ENCODE measurements at places on chromosomes 3 and 15.
A peak's percentile ranks its signal among the peaks of the same experiment; 100 is the strongest.

- no peak for DNase-seq
Observed at GRCh38 chr15:39828374-39828931, 45.8 kb upstream of the FSIP1 start.

- DNase-seq, result no peak
Observed at GRCh38 chr3:87822563-87822962, 236.2 kb downstream of the CGGBP1 start.

- no peak for DNase-seq
Observed at GRCh38 chr15:85010071-85010385, 28.4 kb downstream of the PDE8A start.

DNA sequence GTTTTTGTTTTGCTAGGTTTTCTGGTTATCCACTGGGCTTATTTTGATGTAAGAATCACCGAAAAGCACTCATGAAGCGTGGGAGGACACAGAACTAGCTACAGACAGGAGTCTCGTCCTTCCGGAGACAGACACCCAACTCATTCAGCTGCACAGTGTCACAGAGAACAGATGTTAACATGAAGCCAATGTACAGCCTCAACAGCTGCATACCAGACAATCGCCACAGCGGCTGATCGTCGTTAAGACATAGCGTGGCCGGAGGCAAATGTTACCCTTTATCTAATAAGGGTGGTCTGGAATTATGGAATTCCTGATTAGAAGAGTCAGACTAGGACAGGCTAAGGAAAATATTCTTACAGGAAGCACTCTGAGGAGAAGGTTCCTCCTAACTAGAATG, 1.1 kb upstream of the PYGO1 start:
- DNase-seq, result no peak

- peak; percentile 6 for DNase-seq
Observed at GRCh38 chr3:138222131-138222941, 35.2 kb downstream of the ARMC8 start.

DNA sequence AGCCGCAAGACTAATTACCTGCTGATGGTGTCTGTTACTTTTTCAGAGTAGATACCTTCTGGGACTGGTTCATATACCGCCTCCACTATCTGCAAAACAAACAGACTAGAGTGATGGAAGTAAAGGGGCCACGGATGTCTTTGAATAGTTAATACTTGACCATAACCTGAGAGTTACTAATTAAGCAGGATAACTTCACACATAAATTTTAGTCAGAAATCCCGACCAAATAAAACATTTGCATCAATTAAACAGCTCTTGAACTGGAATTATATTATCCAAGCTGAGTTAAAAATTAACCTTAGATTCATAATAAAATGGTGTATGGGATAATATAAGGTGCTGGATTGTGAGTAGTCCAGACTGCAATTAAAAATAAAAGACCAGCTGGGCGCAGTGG, 167.7 kb downstream of the NEK10 start:
- DNase-seq, result no peak

- no peak for DNase-seq
Observed at GRCh38 chr15:70478251-70478990, 284.9 kb downstream of the UACA start.

GRCh38 chr3:114101101-114101500, 44.6 kb downstream of the QTRT2 start:
- DNase-seq, result no peak

DNA sequence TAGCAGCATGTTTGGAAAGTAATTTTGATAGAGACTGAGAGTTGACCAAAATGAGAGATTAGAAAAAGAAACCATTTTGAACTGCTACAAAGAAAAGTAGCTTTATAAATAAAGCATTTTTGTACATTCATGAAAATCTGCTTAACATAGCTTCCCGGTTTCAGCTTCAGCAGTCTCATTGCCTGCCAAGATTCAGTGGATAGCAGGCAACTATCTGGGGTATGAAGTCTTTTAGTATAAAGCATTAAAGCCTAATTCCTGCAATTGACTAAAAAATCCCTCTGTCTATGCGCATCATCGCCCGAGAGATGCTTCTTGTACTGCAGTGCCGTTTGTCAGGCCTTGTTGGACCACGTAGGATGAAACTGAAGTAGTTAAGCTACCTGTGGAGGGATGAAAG, 588.4 kb downstream of the NAALADL2 start:
- DNase-seq, result no peak

- DNase-seq, result no peak
Observed at GRCh38 chr3:25015599-25015998, 412.5 kb upstream of the RARB start.

- DNase-seq, result no peak
Observed at GRCh38 chr3:64977308-64978100, 289.7 kb upstream of the ADAMTS9 start.
